ENCODE measurements at places on chromosomes 11 and 22. TPM values are rescaled to one million over a fixed set of nuclear protein-coding genes. Genes with fewer than 3 reads are reported as not detected.

FAM83F gene
- total RNA-seq, result not detected

TREH gene
- total RNA-seq, result not detected

SOX6 gene
- total RNA-seq, result 22.0 TPM

TSGA10IP gene
- total RNA-seq, result not detected

TRIM34 gene
- 7.1 TPM for total RNA-seq

DNA sequence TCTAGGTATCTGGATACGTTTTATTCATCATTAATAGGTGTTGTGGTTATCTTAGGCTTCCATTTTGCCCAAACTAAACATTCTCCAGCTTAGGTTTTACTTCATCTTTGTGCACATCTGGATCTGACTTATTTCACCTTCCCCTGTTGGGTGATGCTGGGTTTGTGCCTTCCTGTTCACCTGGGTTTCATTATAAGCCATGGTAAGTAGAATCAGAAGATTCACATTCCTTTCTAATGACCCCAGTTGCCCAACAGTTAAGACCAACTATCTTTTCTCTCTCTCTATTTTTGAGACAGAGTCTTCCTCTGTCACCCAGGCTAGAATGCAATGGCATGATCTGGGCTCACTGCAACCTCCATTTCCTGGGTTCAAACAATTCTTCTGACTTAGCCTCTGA, 44.6 kb downstream of the LMO2 start:
- DNase-seq, result no peak

- no peak for DNase-seq
Measured at GRCh38 chr11:116579031-116579653, 193.6 kb downstream of the BUD13 start.

DNA sequence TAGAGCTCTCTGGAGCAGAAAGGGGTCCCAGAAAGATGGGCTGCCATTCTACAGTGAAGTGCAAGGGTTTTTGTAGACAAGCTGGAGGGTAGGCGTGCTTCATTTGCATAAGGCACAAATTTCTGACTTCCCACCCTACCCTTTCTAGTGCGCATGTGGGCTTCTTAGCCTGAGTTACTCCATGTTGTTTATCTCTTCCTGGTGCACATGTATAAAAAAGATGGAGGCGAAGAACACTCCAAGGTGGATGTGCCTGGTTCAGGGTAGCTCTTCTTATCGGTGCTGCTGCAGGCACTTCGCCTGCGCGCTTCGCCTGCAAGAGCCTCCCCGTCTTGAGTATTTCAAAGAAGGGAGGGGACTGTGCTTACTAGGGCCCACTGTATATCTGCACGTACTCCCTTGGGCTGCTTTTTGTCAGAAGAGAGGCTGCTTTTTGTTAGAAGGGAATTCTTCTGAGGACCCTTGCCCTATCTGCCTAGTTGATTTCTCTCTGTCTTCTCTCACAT, 1047.3 kb upstream of the CNTN5 start:
- DNase-seq, result no peak

DNA sequence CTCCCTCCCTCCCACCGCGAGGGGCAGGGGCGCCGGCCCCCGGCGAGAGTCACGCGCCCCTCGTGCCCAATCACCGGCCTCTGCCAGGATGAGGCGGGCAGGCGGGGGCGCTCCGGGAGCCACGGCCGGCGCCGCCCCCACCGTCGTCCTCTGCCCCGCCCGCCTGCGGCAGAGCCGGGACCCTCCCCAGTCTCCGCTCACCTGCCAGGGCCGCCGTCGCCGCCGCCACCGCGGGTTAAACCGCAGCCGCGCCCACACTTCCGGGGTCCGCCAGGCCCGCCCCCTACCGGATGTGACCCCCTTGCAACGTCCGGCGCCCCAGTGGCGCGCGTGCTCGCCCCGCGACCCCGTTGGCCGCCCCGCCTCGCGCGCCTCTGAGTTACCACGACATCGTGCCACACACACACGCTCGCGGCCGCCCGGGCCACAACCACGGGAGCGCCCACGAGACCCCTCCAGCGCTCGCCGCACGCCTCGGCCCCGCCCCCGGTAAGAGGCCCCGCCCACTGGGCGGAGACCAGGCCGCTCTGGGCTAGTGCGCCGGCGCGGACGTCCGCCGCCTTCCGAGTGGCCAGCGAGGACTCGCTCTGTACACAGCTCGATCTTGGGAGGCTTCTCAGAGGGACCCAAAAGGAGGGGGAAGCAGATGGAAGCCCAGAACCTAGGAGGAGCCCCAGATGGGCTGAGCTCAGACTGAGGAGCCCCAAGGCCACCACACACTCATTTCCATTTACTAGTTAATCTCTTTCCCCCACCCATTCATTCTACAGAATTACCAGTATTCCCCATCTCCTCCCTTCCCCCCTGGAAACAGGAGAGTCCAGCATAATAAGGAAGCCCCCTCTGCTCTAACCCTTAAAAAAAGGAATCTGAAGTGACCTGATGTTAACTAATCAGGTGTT, at the start of gene VPS37C:
Gene VPS37C (minus strand): TSS at position 237 of the 902 bp plus-strand sequence. CDS start 22,597 bp downstream, outside the sequence.
- DNase-seq, result peak; percentile 86

- no peak for DNase-seq
Measured at GRCh38 chr11:44512818-44513217, 52.6 kb upstream of the CD82 start.

DNA sequence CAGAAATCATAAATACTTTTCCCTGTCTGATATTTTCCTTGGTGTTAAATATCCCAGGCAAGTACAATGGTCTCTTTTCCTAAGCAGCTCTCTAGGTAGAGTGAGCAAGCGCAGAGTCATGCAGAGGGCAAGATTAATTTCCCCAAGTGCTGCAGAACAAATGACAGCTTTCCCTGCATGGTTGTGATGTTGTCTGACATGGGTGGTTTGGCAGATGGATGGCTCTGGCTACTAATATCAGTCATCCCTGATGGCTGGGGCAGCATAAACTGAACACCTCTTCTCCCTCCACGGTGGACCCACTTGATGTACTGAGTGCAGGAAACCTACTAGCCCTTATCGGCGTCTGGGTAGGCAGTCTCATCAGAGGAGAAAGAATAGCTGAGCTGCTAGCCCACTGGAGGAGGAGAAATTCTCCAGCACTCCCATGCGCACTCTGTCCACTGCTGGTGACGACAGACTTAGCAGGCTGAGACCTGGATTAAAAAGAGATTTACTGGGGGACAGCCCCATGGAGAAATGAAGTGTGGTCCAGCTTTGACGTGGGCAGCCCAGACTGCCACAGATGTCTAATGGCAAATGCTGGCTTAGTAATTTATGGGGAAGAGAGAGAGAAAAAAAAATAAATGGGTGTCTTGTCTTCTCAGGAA, 202.9 kb downstream of the DBX1 start:
- peak; percentile 51 for DNase-seq

GRCh38 chr11:19924716-19925115, 212.1 kb downstream of the NAV2 start:
- DNase-seq, result no peak

DNA sequence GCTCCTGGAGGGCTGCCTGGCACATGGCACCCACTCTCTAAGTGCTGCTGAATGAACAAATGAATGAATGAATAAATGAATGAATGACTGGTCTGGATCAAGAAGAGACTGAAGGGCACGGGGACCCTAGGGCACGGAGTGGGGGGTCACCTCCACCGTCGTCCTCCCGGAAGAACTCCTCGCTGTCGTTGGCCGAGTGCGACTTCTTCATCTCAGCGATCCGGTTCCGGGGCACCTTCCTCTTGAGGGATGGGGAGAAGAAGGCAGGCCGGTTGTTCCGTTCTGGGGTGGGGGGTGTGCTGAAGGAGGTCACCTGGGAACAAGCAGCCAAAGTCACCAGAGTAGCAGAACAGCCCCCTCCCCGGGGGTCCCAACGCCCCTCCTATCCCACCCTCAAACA, 36.0 kb downstream of the NUP50 start:
- DNase-seq, result no peak

DNA sequence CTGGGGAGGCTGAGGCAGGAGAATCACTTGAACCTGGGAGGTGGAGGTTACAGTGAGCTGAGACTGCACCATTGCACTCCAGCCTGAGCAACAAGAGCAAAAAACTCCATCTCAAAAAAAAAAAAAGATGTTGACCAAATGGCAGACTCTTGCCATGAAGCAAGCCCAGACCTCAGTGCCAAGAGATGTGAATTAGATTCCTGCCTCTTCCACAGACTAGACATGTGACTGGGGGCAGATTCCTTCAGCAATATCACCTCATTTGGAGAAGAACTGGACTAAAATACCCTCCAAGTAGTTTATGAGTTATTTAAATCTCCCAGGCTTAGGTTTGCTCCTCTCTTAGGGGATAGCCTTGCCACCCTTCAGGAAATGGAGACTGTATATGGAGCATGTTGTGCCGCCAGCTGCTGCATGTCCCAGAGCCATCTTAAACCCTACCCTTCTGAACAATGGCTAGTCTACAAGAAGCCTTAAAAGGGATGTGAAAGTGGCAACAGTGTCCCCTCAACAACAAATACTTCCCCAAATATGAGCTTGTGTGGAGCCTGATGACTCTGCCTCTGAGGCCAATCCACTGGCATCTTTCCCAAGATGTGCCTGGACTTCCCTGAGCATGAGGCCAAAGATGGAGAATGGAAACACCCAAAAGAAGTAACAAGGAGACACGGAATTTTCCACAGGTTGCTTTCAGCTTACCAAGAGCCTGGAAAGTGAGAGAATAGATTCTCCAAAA, 763 bp upstream of the MS4A7 start:
- DNase-seq, result no peak

DNA sequence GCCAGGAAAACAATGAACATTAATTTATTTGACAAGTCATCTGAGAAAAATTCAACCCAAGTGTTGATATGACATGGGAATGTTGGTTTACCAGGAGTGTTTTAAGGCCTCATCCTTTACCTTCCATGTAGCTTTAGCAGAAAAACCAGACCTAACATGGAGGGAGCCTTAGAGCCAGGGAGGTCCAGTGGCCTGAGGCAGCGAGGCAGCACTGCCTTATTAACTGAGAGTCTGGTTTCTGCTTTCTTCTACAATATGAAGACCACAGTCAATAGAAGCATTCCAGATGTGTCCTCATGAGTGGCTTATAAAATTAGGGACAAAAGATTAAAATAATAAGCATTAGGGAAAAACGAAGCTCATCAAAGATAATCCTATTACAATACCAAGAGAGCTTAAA, 61.5 kb downstream of the DKK3 start:
- DNase-seq, result no peak

GRCh38 chr11:61683961-61684869, 4.0 kb downstream of the DAGLA start:
- peak; percentile 19 for DNase-seq

DNA sequence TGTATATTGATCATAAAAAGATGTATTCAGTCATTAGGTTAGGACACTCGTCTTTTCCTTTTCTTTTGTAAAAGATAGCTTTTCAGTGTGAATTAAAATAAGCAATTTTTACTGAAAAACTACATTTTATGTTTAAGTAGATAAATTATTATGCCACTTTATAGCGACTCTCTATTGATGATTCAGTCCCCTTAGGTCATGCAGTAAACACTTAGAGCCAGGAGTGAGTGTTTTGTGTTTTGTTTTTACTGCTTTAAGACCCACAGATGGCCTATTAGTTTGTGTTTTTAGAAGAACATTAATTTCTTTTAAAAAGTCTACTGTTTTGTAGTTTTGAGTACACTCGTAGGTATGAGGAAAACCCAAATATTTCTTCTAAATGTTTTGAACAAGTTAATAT, 86.6 kb downstream of the YAP1 start:
- peak; percentile 68 for DNase-seq

DNA sequence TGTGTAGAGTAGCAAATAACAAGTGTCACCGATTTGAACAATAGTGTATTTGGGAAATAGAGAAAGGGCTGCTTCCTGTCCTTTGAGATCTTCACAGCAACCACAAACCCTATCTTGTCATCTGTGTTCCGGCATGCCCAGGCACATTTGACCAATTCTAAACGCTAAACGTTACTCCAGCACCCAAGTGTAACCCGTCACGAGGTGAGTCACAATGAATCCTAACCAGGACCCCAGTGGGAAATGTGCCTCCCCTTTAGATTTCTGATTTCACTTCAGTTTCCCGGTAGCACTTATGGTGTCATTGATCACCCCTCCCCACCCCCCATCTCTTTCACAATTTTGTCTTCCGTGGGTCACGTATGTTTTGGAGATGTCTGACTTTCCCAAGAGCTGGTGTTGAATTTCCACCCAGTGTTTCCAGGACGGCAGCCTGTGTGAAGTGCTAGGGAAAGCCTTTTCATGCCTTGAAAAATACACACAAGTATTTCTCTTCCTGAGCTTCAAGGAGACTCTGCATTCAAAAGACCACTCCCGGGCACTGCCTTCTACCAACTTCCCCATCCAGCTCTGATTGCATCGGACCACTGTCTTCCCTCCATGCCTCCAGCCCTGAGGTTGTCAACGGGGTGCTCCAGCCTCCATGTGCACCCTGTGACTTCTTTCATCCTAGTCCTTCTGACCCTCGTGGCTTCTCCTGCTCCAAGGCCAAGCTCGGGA, 10.5 kb upstream of the C11orf24 start:
- no peak for DNase-seq

GRCh38 chr11:120256178-120256577, 16.2 kb downstream of the POU2F3 start:
- DNase-seq, result no peak

DNA sequence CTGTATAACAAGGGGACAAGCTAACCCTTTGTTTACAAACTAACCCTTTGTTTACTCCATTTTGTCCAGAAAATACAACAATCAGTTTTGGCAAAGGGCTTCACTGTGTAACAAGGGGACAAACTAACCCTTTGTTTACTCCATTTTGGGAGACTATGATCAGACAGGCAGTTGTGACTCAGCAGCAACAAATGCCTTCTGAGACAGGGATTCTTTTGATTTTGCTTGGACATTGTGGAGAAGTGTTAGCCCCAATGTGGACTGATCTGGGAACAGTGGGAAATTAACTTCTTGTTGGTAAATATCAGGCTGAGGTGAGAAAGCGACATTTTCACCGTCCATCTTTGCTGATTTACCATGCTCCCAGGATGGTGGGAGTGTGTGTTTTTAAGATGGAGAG, 983 bp downstream of the EHF start:
- no peak for DNase-seq

DNA sequence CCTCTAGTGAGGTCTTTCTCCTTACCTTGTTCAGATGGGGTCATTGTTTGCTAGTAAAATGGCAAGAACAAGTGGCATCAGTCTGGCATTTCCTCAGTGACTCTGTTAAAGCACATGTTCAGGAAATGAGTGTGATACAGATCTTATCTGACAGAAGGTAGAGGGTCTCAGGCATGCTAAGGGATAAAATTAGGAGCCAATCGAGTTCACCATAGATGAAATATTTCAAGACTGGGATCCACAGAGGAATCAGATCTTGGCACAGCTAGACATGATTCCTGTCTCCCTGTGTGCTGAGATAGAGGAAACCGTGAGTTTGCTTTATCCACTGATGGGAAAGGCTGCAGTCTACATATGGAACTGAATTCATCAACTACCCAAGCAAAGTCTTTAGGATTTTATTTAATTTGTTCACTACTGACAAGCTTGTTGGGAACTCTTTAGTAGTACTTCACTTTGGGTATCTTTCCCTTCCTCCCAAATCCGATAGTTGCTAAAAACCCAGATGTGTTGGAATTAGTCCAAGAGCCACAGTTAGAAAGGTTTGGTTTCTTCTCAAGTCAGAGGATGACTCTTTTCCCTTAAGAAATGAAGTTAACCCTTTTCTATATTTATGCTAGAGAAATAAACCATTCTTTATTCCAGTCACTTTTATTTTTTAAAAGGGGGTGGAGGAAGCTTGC, 18.4 kb downstream of the FAM118B start:
- DNase-seq, result peak; percentile 28
